Stimulated activated CD4-positive, alpha-beta T cell treated with anti-CD3 and anti-CD28 coated beads, Interleukin-4, amount 100 ng/mL, for 48 hours (primary cell): ENCODE measurements at places on chromosomes 12 and 14.
A peak's percentile ranks its signal among the peaks of the same experiment; 100 is the strongest.

GRCh38 chr12:6195665-6196535 lies 4.3 kb upstream of the CD9 start:
- DNase-seq, result peak; percentile 69

GRCh38 chr12:122206111-122206881 lies 2.8 kb downstream of the B3GNT4 start:
- no peak for DNase-seq

DNA sequence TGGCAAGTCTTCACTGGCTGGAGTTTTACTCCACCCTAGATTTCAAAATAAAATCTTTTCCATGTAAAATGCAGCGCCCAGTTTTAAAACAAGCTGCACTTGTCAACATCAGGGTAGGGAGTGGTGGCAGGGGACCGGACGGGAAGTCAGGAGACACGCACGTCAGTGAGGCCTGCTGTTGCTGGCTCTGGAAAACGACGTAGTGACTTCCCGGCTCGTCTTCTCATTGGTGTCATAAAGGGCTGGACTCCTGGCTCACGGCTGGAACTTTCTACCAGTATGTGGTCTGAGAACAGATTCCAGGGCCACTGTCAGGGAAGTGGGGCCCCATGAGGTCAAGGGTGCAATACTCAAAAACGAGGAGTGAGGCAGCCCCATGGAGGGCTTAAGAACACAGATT lies 64.2 kb upstream of the FOXN3 start:
- DNase-seq, result no peak

- DNase-seq, result peak; percentile 63
These were observed 6.1 kb downstream of the CCDC184 start for GRCh38 chr12:48189331-48190125.

DNA sequence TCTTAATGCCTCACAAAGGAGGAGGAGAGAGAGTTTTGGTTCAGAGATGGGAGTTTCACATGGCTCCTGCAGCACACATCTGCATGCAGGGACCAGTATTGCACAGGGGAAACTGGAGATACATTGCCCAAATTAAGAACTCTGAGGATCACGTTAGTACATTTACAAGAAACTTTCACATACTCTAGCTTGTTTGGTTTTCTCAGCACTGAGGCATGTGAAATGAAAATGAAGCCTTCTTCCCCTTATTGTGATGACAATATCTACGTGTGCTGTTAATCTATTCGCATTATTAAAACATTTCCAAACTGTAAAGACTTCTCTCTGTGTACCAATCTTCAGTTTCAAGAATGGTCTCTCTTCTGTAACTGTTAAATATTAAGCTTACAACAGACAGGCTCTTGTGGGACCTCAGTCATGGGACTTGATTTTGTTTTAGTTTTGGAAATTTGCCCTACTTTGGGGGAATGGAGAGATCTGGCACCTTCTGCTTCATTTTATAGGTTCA lies 124.7 kb downstream of the DAAM1 start:
- DNase-seq, result no peak

DNA sequence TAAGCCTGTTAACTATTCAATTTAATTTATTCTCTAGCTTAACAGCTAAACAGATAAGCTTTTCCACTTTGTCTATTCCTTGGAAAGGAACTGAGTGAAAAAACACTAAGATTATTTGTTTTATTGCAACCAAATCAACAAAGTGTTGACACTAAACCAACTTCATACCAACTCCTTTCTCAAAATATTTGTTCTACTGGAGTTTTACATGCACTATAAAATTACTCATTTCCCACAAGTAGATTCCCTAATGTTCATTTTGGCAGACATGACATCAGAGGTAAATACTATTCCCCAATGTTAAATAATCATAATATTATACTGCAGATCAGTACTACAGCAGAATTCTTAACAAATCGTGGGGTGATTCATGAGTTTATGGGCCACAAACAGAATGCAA lies 231.4 kb downstream of the TTC6 start:
- no peak for DNase-seq

DNA sequence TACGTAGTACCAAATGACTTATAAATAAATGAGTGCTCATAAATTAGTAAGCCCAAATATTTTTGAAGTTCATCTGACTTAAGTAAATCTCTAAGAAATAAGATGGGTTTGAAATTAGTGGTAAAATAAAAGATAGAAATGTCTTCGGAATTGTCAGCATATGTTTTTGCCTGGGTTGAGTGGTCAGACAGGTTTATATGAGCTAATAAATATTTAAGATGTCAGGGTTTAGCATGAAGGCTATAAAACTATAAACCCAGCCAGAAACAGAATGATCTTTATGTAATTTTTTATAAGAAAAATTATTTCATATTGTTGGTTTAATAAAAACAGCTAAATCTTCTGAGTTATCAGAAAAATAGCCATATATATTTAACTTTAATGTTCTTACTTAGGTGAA lies 37.3 kb downstream of the JAG2 start:
- no peak for DNase-seq
